ENCODE measurements at places on chromosomes 12 and 14.

DNA sequence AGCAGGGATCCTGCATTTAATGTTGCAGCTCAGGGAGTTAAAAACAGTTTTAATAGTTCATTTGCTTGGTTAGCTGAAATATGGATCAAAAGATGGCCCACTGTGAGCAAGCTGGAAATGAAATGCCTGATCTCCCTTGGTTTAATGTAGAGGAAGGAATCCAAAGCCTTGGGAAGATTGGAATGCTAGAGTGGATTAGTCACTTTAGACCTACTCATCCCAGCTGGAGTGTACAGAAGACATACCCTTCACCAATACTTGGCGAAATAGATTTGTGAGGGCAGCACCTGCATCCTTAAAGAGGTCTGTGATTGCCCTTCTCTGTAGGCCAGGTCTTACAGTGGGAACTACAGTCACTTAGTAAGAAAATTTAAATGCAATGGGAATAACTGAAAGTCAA, 58.0 kb upstream of the KRAS start:
- no peak for DNase-seq

DNA sequence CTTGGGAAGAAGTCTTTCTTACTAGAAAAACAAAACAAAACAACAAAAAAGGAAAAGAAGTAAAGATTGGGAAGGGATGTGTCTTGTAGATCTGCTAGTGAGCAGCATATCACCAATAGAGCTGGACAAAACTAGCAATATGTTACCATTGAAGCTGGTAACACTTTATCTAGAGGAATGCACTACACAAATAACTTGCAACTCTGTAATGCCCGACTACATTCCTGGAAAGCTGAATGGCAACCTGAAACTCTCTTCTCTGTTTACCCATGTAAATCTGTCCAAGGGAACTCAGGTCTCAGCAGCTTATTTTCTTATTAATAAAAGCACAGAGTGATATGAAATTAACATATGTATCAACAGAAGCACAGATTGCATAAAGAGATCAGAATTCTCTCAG, 624.4 kb downstream of the KCNH5 start:
- DNase-seq = no peak

GRCh38 chr14:60753264-60754119, 18.9 kb downstream of the MNAT1 start:
- DNase-seq = peak; percentile 76

DNA sequence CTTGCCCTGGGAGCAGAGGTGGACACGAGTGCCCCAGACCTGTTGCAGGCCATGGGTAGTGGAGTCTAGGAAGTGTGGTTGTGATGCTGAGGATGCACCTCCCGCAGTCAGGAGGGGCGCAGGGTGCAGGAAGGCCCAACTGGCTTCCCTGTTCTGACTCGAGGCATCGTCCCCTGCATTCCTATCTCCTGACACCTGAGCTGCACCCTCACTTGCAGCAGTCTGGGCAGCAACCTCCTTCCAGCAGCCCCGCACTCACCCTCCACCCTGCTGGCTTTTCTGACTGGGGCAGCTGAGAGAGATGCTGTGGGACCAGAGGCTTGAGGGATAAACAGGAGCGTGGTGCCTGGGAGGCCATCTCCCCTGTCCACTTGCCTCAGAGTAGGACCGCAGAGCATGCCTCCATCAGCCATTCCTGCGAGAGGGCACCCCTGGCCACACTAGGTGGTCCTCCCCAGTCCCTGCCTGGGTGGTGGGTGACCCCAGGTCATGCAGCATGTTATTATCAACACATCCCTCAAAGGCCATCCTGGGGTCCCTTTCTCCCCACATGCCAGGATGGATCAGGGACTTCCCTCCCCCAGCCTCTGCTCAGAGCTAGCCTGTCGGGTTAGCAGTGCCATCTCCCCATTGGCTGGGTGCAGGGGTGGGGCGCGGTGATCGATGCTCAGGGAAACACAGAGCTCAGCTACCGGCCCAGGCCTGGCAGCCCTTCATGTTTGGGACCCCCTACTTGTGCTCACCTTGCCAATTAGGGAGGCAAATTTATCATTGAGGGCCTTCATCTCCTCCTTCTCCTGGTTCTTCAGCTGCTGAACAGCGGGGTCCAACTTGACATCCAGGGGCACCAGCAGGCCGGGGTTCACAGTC, 719 bp downstream of the KRT80 start:
- DNase-seq = no peak

- no peak for DNase-seq
Observed at GRCh38 chr12:122023339-122024131, 1.9 kb downstream of the BCL7A start.

DNA sequence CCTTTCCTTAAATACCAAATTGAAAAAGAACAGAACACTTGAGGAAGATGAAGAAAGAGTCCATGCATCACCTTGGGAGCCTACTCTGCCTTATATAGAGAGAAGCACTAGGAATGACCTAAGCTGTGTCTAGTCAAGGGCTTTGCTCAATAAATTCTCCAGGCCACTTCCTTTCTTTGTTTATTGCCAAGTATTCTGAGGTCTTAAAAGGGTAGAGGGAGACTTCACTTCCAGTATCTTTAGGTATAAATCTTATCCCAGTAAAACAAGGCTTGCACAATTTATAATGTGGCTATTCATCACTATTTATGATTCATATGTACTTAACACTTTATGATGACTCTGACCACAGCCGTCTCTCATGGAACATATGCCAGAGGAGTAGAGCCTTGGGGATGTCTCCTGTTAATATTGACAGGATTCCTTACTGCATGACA, 85.1 kb upstream of the ARHGAP5 start:
- no peak for DNase-seq

DNA sequence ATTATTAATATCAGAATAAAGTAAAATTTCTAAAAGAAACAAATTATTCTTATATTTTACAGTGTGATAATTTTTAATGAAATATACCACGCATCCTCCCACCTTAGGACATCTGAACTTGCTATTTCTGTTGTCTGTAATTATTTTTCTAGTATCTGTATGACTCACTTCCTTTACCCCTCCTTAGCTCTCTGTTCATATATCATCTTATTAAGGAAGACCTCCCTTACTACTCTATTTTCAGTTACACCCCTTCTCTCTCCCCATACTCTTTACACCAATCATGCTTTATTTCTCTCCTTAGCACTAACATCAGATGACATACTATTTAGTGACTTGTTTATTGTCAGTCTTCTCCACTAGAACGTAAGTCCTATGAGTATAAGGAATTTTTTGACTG, 34.2 kb upstream of the C12orf50 start:
- DNase-seq = no peak

- no peak for DNase-seq
Observed at GRCh38 chr14:94893411-94894160, 123.7 kb upstream of the GSC start.

DNA sequence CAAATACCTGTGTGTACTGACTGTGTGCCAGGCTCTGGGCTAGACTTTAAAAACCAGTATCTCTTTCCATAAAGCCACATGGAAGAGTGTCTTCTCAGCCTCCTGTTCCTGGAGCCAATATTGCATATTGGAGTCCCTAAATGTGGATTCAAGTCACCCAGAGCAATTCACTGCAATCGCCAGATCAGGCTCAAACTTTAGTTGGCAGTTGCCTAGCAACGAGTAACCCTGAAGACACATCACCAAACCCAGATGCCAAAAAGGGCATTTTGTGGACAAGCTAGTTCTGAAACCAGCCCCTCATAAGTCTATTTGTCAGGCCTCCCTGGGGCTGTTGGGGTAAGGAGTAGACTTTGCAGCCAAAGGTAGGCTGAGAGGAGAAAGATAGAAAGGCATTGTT, 13.7 kb downstream of the DPF3 start:
- DNase-seq = no peak

DNA sequence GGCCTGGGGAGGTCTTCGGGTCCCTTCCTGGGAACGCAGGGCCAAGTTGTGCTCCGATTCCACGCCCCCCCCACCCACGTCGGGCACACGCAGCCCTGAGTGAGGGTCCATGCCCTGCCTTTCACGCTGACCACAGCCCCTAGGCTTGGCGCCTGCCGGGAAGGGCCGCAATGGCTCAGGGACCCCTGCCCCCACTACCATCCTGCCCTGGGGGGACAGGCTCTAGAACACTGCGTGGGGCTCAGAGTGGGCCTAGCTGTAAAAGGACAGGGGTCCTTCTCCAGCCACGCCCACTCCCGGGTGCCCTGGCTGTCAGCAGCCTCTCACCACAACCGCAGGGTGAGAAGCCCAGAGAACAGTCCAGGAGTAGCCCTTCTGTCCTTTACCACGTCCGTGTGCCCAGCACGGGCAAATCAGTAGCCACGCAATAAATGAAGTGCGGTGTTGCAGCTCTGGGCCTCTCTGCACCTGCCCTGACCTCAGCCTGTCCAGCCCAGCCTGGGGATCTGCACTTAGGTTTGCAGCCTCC, 9.4 kb upstream of the GPR68 start:
- DNase-seq = no peak

Data from stimulated activated naive CD4-positive, alpha-beta T cell (primary cell).